ENCODE measurements at places on chromosomes 1 and 21. TPM values are rescaled to one million over a fixed set of nuclear protein-coding genes. Genes with fewer than 3 reads are reported as not detected.

GRCh38 chr21:36909901-36910561 is 56.4 kb downstream of the HLCS start:
- DNase-seq: peak; percentile 79

The MSH4 gene
- total RNA-seq: 1.7 TPM

DNA sequence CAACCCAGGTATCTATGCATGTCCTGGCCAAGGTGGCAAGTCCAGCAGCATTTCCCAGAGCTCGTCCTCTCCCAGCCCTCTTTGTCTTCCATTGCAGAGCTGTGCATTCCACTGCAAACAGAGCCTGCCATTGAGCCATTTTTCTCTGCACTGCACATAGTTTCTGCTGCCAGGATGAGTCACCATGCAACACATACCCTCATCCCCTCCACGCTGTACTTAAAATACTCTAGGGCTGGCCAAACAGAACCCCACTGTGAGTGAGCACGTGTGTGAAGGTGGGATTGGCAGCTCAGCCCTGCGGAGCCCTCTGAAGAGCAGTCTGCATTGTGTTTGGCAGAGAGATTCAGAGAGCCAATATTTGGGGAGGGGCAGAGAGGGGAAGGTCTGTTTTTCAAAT is 3.9 kb upstream of the ATP1B1 start:
- no peak for DNase-seq

DNA sequence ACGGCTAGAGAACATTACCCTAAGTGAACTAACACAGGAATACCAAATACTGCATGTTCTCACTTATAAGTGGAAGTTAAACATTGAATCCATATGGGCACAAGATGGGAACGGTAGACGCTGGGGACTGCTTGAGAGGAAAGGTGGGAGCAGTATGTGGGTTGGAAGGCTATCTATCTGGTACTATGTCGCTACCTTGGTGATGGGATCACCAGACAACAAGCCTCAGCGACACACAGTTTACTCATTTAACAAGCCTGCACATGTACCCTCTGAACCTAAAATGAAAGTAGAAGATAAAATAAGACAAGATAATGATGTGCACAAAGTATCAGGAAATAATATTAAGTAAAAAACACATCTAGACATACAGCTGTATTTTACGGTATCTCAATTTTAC is 819 bp downstream of the PYHIN1 start:
- no peak for DNase-seq

The PLPP3 gene
- total RNA-seq: 3.4 TPM

- no peak for DNase-seq
Measured at GRCh38 chr1:98374098-98374497, 287.4 kb upstream of the SNX7 start.

- DNase-seq: no peak
Measured at GRCh38 chr1:58836408-58836807, 52.6 kb upstream of the JUN start.

The NBPF20 gene
- total RNA-seq: 3.8 TPM

The SPRR2A gene
- total RNA-seq: not detected

The STUM gene
- total RNA-seq: not detected

DNA sequence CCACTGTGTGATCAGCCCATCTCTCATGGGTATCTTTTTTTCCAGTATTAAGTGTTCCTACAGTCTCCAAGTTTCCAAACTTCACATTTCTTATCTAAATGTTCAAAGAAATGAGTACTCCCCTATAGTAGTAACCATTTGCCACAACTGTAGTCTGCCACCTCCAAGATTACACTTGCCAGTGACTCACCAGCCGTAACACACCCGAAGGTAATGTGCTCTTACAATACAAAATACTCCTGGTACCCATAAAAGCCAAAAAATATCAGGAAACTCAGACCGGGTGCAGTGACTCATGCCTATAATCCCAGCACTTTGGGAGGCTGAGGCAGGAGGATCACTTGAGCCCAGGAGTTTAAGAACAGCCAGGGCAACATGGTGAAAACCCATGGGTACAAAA is 20.5 kb upstream of the ZNF496 start:
- DNase-seq: no peak

The EPHA2 gene
- total RNA-seq: 164 TPM

DNA sequence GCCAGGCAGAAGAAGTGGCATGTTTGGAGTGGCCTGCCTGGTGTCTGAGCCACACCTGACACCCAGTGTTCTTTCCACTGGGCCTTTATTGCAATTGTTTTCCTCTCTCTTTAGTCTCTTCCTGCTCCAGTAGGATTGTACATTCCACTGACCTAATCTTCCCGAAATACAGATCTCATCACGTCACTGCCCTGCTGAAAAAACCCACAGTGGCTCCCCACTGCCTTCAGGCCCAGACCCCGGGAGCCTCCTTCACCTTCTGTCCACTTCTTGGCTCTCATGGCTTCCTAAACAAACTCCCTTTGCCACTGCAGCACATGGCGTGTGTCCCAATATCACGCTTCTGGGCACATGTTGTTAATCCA is 25.3 kb upstream of the ATP5PO start:
- no peak for DNase-seq

DNA sequence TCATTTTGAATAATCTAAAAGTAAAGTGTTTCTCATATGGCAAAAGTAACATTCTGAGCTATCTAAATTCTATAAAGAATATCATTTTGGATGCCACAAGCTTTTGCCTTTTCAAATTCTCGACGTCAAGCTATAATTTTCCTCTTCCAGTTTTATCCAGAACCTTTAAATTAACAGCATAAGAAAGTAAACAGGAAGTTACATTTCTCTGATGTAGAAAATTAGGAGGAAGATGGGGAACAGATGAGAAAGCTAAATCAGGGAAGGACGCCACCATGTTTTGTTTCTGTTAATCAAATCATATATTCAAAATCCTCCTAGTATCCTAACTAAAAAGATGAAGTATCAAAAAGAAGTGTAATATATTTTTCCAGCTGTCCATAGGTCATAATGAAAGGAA is 8.8 kb upstream of the CAMSAP2 start:
- DNase-seq: no peak

DNA sequence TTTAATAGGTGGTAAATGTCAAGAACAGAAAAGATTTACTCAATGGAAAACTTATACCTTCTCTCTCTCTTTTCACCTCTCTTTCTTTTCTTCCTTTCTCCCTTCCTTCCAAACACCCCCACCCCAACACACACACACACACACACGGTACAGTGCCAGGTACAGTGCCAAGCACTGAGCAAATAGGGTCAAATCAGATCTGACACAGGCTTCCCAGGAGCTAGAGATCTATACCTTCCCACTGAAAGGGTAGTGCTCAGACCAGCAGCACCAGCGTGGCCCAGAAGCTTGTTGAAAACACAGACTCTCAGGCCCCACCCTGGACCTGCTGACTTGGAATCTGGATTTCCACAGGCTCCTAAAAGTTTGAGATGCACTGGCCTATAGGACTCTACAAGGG is 31.9 kb downstream of the IRF2BP2 start:
- no peak for DNase-seq

- DNase-seq: no peak
Measured at GRCh38 chr21:41112740-41113692, 54.9 kb upstream of the BACE2 start.

- no peak for DNase-seq
Measured at GRCh38 chr1:241776911-241777310, 71.1 kb upstream of the EXO1 start.

DNA sequence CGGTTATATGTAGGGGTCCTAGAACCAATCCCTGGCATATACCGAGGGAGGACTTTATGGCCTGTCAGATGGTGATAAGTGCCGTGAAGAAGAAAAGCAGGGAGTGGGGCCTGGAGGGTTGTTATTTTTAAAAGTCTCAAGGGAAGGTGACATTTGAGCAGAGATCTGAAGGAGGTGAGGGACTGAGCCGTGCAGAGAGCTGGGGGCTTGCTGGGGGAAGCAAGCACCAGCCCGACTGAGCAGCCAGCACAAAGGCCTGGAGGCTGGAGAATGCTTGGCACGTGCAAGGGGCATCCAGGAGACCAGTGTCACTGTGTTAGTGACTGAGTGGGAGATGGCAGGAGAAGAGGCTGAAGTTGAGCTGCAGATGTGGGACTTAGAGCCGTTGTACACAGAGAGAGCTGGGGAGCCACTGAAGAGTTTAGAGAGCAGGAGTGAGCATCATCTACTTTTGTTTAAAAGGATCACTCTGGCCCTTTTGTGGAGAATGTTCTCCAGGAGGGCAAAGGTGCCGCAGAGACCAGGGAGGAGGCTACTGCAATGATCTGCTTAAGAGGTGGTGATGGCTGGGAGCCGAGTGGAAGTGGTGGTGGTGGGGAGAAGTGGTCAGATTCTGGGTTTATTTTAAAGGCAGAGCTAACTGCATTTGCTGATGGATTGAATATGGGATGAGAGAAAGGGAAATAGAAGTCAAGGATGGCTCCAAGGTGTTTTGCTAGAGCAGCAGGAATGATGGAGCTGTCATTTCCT is 31.2 kb downstream of the PTPRU start:
- no peak for DNase-seq

All from HCT116 (cell line).